ENCODE measurements at places on chromosomes 13 and 19.

DNA sequence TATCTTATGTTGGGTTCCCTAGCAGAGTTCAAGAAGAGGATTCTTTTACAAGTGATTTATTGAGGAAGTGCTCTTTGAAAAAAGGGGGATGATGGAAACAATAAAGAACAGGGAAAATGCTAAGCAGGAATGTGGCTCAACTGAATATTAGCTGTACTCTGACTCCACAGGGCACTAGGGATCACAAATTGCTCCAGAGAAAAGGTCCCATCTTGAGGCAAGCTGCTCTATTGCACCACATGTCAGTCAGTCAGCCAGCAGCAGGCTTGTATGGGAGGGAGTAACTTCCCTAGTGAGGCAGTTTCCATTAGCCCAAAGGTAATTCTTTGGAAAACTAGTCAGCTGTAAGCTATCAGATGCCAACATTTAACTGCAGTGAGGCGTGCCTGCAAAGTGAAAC, 73.3 kb upstream of the FNDC3A start:
- peak; percentile 11 for DNase-seq

- DNase-seq, result no peak
These were observed 8.0 kb downstream of the RNASEH2B start for GRCh38 chr13:50917572-50917971.

GRCh38 chr13:46348961-46349360, 38.1 kb downstream of the RUBCNL start:
- DNase-seq, result no peak

GRCh38 chr19:48746738-48747575, at the start of gene IZUMO1:
IZUMO1 (minus strand) TSS chr19:48746909; CDS start chr19:48745859, 1,050 bp downstream.
- DNase-seq, result peak; percentile 55

GRCh38 chr13:36219883-36220282, 5.5 kb upstream of the SOHLH2 start:
- no peak for DNase-seq

DNA sequence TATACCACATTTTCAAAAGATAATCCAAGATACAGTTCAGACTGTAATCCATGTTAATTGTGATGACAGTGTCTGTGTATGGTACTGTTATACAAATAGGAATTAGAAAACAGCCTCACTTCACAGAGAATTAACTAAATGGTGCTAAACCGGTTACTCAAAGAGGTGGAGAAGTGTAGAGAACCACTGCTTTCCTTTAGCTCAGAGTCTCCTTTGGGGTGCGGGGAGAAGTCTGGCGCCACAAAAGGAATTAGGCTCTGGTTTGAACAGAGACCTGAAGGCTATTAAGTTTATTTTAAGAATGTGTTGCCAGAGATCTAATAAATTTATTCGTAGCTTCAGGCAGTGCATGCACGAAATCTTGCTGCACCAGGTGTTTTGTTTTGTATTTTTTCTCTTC, 65.8 kb downstream of the FREM2 start:
- no peak for DNase-seq

All from AG09319 (cell line).